Calu3 (cell line): ENCODE measurements at places on chromosomes 7 and 10.
A peak's percentile ranks its signal among the peaks of the same experiment; 100 is the strongest.

GRCh38 chr10:119443970-119444660, 98.4 kb downstream of the RGS10 start:
- DNase-seq, result no peak

- DNase-seq, result no peak
Observed at GRCh38 chr7:54394834-54395233, 147.3 kb upstream of the VSTM2A start.

- DNase-seq, result no peak
Observed at GRCh38 chr10:33341637-33342036, 7.2 kb upstream of the NRP1 start.

DNA sequence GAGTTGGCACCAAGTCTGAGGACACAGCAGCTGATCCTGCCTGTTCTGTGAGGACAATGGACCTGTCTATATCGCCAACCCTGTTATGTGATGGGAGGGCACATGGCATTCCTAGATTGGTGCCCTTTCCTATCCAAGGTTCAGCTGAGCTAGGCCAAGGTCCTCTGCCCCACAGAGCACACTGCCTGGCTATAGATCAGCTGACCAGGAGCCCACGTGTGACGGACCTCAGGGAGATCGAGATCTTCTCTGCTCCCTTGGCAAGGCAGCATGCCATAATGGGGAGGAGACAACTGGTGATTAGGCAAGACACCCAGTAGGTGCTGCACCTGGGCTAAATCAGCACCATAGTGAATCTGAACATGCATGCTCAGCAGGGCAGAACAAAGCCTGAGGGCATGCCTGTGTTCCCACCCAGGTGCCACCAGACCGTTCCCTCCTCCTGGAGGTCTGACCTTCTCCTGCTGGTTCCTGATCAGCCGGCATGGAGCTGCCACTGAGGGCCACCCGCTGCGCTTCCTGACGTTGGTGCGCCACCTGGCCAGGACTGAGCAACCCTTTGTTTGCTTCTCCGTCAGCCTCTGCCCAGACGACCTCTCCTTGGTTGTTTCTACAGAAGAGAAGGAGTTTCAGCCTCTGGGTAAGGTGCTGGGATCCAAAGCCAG, 93.7 kb downstream of the WDFY4 start:
- DNase-seq, result no peak

DNA sequence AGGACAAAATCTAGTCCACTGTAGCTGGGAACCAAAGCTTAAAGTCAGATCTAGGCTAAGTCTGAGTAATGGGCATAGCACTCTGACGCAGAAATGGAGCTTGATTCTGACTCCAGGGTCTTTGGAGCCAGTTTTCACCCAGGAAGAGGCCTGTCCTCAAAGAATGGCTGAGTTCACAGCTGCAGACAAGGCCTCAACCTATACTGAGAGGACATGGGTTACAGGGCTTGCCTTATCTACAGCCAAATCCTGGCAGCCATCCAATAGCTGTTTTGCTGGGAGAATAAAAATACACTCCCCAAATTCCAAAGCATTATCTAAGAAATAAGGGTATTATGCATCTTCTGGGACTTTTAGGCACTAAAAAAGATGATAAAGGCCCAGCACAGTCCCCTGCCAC, 154.8 kb downstream of the RAPGEF5 start:
- DNase-seq, result peak; percentile 30

- peak; percentile 63 for DNase-seq
Observed at GRCh38 chr10:79066411-79067240, 2.1 kb upstream of the ZMIZ1 start.

DNA sequence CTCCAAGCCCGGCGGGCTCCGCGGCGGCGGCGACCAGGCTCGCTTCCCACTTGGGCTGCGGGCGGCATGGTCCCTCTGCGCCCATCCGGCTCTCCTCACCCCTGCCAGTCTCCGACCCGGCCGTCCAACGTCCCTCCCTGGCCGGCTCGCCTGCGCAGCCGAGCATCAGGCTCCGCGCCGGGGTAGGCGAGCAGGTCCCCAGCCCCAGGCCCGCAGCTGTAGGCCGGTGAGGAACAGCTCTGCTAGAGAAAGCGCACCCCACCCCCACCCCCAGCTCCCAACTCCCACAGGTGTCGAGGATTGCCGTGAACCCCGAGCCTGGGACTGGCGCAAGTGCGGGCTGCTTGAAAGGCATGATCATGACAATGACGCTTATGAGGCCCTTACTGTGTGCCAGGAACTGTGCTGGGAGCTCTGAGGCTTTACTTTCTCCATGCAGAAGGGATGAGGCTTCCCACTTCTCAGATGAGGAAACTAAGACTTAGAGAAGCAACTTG, 20.8 kb upstream of the PAX2 start:
- no peak for DNase-seq

DNA sequence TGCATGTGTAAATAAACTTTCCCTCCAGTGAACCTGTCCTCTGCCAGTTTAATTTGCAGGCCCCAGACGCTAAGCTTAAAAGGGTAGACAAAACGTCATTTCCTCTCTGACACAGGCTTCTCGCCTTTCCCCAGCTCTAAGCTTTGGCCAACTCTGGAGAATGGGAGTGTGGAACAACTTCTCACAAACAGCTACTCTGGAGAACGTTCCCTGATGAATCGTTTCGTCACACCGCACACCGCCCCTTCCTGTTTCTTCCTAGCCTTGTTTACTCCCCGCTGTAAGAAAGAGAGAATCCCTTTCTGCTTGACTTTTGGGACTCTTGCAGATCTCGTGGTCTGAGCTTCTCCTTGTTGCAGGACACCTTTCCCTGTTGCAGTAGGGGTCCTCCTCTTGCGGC, 564.2 kb downstream of the TCERG1L start:
- DNase-seq, result no peak

GRCh38 chr10:33428682-33429081, 94.2 kb upstream of the NRP1 start:
- DNase-seq, result no peak

DNA sequence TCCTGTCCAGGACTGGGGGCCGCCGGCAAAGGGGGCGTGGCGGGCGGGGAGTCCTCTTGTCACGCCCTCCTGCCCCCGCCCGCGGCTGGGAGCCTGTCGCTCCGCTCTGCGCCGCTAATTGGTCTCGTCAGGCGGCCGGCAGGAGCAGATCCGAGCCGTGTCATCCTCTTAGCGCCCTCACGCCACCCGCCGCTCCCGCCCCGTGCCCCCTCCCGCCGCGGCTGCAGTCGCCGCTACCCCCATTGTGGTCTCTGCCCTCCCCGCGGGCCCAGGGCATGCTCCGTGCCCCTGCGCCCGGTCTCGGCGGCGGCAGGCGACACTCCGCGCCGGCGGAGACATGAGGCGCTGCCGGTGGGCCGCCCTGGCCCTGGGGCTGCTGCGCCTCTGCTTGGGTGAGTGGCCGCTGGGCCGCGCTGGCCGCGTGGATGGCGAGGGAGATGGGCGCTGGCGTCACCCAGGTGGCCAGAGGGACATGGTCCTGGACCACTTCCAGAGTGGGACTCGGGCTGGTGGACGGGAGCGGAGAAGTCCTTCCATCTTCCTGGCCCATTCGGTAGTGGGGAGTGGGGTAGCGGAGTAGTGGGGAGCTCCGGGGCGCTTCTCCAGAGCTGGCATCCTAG, at the start of gene CDHR1:
CDHR1 (plus strand) TSS at position 114 of the 620 bp plus-strand sequence; CDS start at position 338, 224 bp downstream.
- no peak for DNase-seq

GRCh38 chr7:153158149-153158548, 398.6 kb downstream of the ACTR3B start:
- DNase-seq, result no peak

GRCh38 chr7:137820677-137821420, 25.9 kb downstream of the DGKI start:
- no peak for DNase-seq

- DNase-seq, result no peak
Observed at GRCh38 chr7:8536431-8536830, 103.0 kb downstream of the NXPH1 start.

GRCh38 chr10:89047397-89047796, 56.8 kb downstream of the FAS start:
- DNase-seq, result no peak

GRCh38 chr7:153942036-153942435, 110.2 kb upstream of the DPP6 start:
- no peak for DNase-seq

DNA sequence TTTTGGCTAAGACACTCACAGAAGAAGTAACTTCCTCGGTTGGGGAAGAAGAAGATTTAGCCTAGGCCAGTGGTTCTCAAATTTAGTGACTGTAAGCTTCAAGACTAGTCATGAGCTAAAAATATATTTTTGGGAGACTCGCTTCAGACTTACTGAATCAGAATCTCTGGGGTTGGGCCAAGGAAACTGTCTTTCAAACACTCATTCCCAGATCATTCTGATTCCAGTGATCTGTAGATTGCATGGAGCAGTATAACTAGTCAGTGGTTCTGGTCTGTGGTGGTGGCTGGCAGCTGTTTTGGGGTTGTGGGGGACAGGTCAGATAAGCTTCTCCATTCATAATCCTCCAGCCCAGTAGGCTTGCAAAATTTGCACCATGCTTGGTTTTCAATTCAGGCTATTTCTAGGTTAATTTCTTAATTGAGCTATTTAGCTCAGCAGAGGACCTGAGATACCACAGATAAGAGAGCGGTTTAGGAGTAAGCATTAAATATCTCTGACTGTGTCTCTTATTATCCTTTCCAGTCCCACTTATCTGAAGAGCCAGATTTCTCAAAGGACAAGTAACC, 3.8 kb upstream of the KAT6B start:
- no peak for DNase-seq

GRCh38 chr10:91061608-91062007, 140.7 kb upstream of the ANKRD1 start:
- no peak for DNase-seq

GRCh38 chr10:11144626-11145494, 127.2 kb downstream of the CELF2 start:
- DNase-seq, result no peak

DNA sequence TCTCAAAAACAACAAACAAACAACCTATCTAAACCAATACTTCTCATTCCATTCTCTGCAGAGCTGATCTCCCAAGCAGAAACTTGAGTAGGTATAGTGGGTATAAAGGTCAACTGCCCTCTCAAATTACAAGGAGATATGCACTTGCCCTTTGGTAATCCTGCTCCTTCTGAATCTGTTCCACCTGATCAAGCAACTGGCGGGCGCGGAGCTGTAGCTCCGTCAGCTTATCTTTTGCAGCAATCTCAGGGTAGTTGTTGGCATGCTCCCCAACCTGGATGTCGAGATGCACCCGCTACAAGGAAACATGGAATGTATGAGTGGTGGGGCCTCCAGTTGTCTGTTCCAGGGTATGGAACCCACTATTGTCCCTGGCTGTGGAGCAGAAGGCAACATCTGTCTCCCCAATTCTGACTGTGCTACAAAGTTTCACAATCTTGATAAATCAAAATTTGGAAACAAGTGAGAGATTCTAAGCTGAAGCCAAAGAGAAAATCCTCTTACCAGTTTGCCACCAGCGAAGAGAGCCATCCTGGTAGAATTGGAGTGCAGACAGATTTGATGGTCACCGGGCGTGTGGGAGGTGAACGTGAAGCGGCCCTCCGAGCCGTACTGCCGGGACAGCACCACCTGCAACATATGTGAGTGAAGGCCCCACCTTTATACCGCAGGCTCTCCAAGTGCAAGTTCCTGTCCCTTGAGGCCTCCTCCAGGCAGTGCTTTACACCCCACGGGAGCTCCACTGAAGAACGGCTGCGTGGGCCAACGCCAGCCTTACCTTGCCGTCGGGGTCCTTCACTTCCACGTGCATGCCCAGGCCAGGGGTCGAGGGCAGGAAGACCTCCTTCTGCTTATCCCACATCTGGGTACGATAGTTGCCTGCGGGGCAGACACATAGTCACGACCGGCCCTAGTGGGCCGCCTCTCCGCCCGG, 819 bp downstream of the TMED4 start:
- no peak for DNase-seq

- no peak for DNase-seq
Observed at GRCh38 chr7:135236727-135237126, 3.1 kb downstream of the STRA8 start.

GRCh38 chr7:17822547-17823173, 117.6 kb downstream of the SNX13 start:
- DNase-seq, result no peak

DNA sequence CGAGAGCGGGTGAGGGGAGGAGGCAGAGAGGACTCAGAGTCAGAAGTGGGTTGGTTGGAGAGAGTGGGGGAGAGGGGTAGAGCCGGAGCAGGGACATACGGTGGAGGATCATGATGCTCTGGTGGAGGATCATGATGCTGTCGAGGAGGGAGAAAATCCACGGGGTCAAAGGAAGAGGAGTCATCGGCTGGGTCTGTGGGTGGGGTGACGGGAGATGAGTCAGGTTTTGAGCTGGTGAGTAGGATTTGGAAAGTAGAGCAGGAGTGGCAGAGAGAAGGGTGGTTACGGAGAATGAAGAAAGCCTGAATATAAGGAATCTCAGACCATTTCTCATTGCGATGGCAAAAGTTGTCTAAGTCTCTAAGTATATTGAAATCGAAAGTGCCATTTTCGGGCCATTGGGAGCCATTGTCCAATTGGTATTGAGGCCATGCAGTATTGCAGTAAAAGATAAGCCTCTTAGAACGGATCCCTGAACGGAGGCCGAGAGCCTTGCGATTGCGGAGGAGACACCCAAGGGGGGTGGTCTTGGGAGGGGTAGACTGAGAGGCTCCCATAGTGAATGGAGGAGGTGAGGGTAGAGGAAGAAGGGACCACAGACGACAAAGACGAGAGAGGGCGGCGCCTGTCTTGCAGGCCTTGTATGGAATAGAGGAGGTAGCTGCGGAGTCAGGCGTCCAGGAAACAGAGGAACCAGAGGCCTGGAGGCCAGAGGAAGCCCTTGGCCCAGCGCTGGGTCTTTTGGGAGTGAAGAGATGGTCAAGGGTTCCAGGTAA, 23.8 kb downstream of the SCIN start:
- no peak for DNase-seq

- no peak for DNase-seq
Observed at GRCh38 chr7:7895004-7895650, 73.5 kb upstream of the GLCCI1 start.

- DNase-seq, result no peak
Observed at GRCh38 chr10:132109341-132110110, 43.8 kb downstream of the JAKMIP3 start.

DNA sequence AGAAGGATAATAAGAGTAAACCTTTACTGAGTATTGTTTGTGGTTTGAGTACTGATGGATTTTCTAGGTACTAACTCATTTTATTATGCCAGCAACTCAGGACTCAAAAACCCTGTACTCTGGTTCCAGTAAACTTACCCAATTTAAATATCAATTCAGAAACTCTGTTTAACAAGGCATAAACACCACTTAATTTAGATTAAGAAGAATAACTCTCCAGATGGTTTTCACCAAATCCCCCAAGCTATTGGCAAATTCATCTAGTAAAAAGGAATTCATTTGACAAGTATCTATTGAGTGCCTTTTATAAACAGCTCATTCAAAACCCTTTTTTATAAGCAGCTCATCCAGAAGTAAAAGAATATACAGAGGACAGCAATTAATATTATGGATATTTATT, 572.4 kb downstream of the PHTF2 start:
- DNase-seq, result no peak

DNA sequence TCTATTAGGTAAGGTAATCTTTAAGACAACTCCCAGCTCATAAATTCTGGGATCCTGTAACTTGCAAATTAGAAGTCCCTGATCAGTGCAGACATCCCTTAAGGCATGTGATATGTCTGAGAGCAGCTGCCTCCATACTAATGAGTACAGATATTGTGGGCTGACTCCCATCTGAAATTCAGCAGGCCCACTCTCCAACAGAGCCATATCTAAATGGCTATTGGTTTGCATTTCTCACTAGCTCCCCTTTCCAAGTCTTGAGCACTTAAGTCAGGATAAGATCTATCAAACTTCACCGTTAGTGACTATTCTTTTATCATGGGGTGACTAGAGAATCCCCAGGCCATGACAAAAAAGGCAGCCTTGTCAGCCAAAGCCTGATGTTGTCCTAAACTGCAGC, 785.4 kb downstream of the IPMK start:
- no peak for DNase-seq
